Caco-2 (cell line): ENCODE measurements at places on chromosomes 2 and 18. TPM values are rescaled to one million over a fixed set of nuclear protein-coding genes. Genes with fewer than 3 reads are reported as not detected.

Gene ANTXR1
- total RNA-seq: 0.27 and 0.35 TPM in 2 replicates

Gene ADRA2B
- total RNA-seq: 0.12 and 0.20 TPM in 2 replicates

Gene ZC3H6
- 1.9 and 3.2 TPM in 2 replicates for total RNA-seq

Gene GPAT2
- not detected in 2 replicates for total RNA-seq

Gene COLEC12
- total RNA-seq: 0.09 and 0.44 TPM in 2 replicates

Gene REG3G
- not detected in 2 replicates for total RNA-seq

Gene IL36RN
- total RNA-seq: 0.19 TPM in 1 of 2 replicates, not detected in the other

Gene POTEC
- not detected in 2 replicates for total RNA-seq

Gene MEP1B
- not detected in 2 replicates for total RNA-seq

Gene RHOB
- total RNA-seq: 20.8 and 24.1 TPM in 2 replicates

Gene CNRIP1
- total RNA-seq: not detected in 2 replicates

Gene KCNJ3
- total RNA-seq: not detected in 2 replicates

Gene LCLAT1
- total RNA-seq: 52.2 and 55.8 TPM in 2 replicates

Gene UGT1A1
- total RNA-seq: 2.6 and 3.0 TPM in 2 replicates

Gene POLR1A
- 73.8 and 79.5 TPM in 2 replicates for total RNA-seq

Gene PELI1
- 64.1 and 69.2 TPM in 2 replicates for total RNA-seq

Gene TWSG1
- total RNA-seq: 43.7 and 43.9 TPM in 2 replicates

Gene CLASP1
- total RNA-seq: 46.1 and 47.4 TPM in 2 replicates

Gene PFN4
- 1.3 and 1.4 TPM in 2 replicates for total RNA-seq

Gene PDCD1
- not detected in 2 replicates for total RNA-seq

Gene PPP1R1C
- total RNA-seq: 2.8 and 3.9 TPM in 2 replicates

Gene NCKAP5
- 3.5 and 3.8 TPM in 2 replicates for total RNA-seq

Gene BMP10
- total RNA-seq: not detected in 2 replicates

Gene TM4SF20
- 0.20 and 0.28 TPM in 2 replicates for total RNA-seq

Gene CRYGC
- total RNA-seq: not detected in 2 replicates

Gene LIMS1
- total RNA-seq: 67.2 and 75.2 TPM in 2 replicates

Gene RAX
- not detected in 2 replicates for total RNA-seq

Gene GPR45
- total RNA-seq: not detected in 2 replicates

Gene SKA1
- total RNA-seq: 31.3 and 32.4 TPM in 2 replicates

Gene CNGA3
- not detected in 2 replicates for total RNA-seq

Gene TRPM8
- total RNA-seq: not detected in 2 replicates

Gene MTCL1
- 26.4 and 28.3 TPM in 2 replicates for total RNA-seq

Gene ELOA2
- not detected in 2 replicates for total RNA-seq

Gene CFAP65
- total RNA-seq: 0.34 and 0.77 TPM in 2 replicates

Gene C2orf66
- total RNA-seq: not detected in 2 replicates

Gene CSRNP3
- total RNA-seq: 1.2 and 1.3 TPM in 2 replicates

Gene MC5R
- total RNA-seq: not detected in 2 replicates

Gene SERPINB7
- total RNA-seq: not detected in 2 replicates
